Activated T-helper 1 cell treated with anti-CD3 and anti-CD28 coated beads, Interleukin-2, amount 50 U/mL, for 16 hours (primary cell): ENCODE measurements at places on chromosomes 13 and 19.

- DNase-seq: no peak
These were observed 24.2 kb upstream of the C1QTNF9B start for GRCh38 chr13:23921451-23921888.

- DNase-seq: no peak
These were observed at the start of gene CXCL17 for GRCh38 chr19:42442833-42443232. TSS of gene CXCL17 (minus strand) at chr19:42442946. CDS start at chr19:42442832, 114 bp downstream.

- DNase-seq: no peak
These were observed 15.7 kb upstream of the PGLS start for GRCh38 chr19:17495639-17496296.

GRCh38 chr13:49869519-49869918 lies 66.6 kb downstream of the SPRYD7 start:
- DNase-seq: no peak

- DNase-seq: no peak
These were observed 27.8 kb downstream of the PIN1 start for GRCh38 chr19:9862938-9863337.

DNA sequence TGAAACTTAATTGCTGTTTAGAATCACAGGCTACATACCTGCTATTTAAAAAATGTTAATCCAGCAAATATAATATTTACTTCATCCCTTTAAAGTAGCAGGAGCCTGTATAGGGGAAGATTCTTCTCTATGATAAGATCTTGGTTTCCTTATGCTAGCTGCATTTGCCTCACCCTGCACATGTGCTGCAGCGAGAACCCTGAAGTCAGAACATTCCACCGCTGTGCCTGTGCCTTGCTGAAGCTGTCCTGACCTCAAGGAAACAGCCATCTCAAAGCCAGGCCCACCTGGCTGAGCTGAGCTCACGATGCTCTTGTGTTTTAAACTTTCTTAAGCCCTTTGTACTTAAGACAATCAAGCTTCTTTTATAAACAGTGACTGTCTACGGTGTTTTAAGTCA lies 355.0 kb upstream of the PCDH20 start:
- DNase-seq: no peak

DNA sequence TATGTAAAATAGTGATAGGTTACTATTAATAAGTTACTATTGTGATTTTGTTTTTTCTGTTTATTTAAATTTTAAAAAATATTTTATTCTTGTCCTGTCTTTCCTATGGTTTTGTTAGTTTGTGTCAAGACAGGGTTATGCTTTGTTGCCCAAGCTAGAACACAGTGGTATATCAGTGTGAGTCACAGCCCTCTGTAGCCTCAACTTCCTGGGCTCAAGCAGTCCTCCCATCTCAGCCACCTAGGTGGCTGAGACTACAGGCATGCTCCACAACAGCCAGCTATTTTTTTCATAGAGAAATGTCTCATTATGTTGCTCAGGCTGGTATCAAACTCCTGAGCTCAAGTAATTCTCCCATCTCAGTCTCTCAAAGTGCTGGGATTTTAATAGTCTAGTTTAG lies 99.5 kb downstream of the ZNF675 start:
- DNase-seq: no peak

- no peak for DNase-seq
These were observed 5.8 kb downstream of the CD320 start for GRCh38 chr19:8302357-8302691.

DNA sequence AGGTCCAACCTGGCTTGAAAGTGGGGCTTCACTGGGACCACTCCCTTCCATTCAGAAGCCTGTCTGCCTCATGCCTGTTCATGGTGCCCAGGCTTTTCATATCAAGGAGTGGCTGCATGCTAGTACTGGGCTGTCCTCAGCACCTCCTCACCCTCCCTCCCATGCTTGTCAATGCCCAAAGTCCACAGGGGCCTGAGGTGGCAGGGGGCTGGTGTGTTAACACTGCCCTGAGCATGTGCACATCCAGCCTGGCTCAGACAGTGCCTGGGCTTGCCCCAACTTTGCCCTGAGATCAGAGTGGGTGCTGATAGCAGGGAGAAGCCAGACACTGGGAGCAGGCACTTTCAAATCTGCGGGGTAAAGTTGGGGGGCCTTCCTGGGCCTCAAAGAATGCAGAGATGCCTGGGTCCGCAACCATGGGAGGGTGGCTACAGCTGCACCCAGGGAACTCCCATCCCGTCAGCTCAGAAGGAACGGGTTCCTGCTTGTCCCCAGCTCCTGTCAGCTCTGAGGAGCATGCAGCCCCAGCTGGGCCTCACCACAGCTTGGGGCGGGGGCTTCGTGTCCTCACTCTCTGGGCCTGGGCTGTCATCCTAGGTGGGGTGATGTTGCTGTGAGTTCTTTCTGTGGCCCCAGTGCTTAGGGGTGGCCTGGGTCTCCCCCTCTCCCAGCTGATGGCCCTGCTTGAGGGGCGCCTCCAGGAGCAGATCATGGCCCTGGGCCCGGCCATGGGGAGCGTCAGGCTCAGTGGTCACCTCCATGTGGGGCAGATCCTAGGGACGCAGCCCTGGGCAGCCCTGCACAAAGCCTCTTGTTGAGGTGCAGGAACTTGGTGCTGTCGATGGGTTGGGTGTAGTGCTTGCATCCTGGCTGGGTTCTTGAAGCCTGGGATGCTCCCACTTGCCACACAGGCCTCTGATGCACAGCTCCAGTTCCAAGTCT lies 830.6 kb upstream of the SLITRK5 start:
- DNase-seq: no peak

DNA sequence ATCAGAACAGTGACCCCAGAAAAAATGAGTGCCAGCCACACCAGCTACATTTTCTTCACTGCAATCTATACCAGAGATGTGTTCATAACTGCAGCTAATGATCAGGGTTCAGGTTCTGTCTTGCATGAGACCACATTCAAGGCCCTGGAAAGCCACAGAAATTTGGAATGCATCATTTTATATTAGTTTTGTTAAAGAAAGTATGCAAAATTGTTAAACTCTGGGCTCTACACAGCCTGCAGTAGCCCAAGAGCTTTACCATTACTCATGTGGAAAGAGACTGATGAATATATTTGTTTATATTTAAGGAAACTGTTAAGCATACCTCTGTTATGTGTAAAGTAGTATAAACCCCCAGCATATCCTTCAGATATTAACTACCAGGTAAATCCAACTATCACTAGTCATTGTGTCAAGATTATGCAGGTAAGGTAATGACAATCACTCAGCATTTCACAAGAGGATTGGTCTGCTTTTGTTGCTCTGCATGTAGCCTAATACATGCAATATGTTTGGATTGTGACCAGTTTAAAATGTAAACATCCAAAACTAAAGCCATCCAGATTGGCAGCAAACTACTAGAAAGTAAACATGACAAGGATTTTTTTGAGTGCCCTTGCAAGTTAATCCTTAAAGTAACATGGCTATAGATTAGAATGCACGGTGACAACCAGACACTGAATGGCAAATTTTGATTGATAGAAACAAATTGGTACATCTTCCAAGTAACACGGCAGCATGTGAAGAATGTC lies 429.1 kb upstream of the ARGLU1 start:
- no peak for DNase-seq

DNA sequence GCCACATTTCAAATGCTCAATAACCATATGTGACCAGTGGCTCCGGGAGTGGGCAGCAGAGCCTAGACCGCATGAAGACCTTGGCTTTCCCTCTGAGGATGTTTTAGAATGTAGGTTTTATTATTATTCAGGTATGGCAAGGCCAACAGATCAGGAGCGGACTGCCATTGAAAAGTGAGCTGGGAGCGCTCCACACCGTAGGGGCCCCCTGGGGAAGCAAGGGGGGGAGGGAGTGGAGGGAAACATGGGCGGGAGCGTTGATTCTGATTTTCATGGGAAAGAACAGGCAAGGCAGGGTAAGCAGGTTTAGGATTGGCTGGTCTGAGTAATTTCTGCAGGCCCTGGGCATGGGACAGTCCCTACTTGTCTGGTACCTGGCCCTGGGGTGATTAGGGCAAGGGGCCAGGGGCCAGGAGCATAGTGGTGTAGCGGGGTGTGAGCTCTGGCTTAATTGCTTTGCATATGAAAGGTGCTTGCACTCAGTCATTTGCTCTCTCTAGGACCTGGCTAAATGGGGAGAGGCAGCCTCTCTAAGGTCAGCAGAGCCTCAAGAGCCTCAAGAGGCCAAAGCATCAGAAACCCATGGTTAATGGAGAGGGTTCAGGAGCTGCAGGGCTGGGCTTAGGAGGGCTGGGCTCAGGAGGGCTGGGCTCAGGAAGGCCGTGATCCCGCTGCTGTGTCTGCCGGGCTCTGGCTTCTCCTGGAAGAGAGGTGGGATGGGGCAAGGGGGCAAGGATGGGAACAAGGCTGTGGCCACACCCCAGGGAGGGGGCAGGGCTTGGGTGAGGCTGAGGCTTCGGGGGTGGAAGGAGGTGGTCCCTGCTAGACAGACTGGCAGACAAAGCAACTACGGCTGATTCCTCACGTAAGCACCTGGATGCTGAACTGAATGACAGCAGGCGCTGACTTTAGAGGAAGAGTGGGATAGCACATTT lies 82.0 kb upstream of the WASF3 start:
- no peak for DNase-seq

GRCh38 chr13:43227721-43228120 lies 204.3 kb downstream of the DNAJC15 start:
- no peak for DNase-seq

DNA sequence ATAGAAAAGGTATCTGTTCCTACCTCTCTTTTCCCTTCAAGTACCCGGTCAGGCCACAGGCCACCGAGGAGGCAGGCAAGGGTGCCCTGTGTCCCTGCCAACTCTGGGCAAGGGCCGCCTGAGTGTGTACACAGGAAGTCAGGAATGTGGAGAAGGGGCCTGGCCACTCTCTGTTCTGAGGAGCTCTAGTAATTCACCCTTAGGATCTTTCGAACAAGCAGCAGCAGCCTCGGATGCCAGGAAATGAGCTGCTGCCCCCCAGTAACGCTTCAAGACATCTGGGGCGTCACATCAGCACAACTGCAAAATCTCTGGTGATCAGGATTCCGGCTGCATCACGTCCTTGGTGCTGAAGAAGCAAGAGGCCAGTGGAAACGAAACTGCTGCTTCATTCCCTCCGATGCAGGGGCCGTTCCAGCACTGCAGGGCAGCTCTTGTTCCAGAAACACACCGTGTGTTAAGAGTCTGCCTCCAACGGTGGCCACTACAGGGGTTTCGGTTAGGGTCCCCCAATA lies 2.0 kb downstream of the RAB20 start:
- no peak for DNase-seq

GRCh38 chr19:47005873-47006272 lies 13.8 kb upstream of the NPAS1 start:
- no peak for DNase-seq

DNA sequence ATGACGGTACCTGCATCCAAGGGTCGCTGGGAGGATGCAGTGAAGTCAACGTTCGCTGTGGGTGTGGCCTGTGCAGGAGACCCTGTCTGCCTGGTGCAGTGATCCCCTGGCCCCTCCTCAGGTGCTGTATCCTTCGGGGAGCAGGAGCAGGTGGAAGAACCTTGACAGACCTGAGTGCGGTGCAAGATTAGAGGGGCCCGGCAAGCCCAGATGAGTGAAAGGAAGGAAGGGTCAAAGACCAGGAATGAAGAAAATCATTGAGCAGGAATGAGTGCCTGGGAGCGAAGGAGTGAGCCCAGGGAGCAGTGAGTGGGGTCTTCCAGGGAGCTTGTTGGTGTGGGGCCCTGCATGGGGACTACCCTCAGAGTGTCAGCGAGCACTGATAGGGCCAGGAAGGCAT lies 12.7 kb downstream of the B3GNT8 start:
- no peak for DNase-seq

- no peak for DNase-seq
These were observed 19.7 kb downstream of the MED26 start for GRCh38 chr19:16608290-16608739.

DNA sequence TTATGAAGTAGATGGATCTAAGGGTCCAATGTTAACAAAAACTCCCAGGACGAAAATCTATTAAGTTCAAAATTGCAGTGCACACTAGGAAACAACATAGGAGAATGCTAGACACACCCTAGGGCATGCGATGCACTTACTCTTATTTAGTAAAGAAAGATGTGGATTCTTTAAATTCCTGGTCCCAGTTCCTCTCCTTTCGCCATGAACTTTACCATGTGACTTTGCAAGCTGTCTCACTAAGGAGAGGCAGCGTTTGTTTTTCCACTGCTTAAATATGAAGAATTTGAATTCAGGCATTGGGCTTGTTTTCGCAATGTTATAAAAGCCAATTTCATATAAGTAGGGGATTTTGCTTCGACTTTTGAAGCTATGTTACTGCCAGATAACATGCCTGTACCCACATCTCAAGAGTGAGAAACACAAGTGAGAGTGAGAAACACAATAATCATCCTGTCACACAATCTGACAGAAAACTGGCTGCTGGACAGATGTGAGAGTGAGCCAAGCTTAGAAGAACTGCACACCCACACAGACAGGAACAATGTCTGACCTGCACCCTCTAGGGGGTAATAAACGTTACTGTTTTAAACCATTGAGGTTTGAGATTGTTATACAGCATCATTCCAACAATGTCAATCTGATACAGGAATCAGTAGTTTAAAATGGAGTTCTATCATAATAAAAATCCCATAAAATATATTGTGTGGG lies 1308.4 kb downstream of the SLITRK5 start:
- no peak for DNase-seq

GRCh38 chr13:60654415-60654814 lies 257.4 kb downstream of the TDRD3 start:
- DNase-seq: no peak

DNA sequence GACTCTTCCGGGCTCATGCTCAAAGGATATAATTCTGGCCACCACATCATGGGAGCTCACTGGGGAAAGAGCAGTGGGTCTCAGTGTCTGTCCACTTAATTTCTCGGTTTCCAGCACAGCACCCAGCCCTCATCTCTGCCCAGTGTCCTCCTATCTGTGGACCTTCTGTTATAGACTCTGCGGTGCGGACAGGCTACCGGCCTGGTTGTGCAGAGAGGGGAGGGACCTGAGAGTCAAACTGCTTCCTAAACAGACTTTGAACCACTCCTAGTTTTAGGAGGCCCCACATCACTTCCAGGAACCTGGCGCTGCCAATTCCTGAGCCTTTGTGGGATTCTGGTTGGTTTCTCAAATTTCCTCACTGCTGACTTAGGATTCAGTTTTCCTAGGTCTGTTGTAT lies 59.8 kb upstream of the MED4 start:
- no peak for DNase-seq

DNA sequence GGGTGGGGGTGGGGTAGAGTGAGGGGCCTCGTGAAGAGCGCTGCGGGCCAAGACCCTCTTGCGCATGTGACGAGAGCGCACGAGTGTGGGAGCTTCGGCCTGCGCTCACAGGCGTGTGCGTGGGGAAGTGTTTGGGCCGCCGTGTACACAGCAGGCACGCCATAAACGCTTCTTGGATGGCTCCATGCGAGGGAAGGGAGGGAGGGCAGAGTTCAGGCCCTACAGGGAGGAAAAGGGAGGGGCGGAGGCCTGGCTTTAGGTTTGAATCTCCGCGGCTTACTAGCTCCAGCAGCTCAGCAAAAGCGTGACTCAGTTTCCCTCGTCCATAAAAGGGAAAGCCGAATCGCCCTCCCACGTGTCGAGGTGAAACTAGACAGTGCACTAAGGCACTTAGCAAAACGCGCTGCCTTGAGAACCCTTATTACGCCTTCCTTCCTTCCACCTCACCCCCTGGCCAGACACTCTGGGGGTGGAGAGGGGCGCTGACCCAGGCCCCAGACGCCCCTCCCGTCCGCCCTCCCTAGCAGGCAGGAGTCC lies 12.5 kb downstream of the GADD45B start:
- no peak for DNase-seq
